Astrocyte (in vitro differentiated cells and primary cell): ENCODE measurements at places on chromosomes 4 and X. TPM values are rescaled to one million over a fixed set of nuclear protein-coding genes. Genes with fewer than 3 reads are reported as not detected.

Gene STBD1
- 7.2 and 9.7 TPM in 2 replicates for total RNA-seq

Gene HTN3
- not detected in 2 replicates for total RNA-seq

Gene UGDH
- 111 and 114 TPM in 2 replicates for total RNA-seq

Gene SSX4B
- not detected in 2 replicates for total RNA-seq

Gene MAML3
- total RNA-seq, result 8.1 and 10.2 TPM in 2 replicates

Gene SHROOM4
- 7.0 and 7.6 TPM in 2 replicates for total RNA-seq

Gene PCDH18
- 4.6 and 4.9 TPM in 2 replicates for total RNA-seq

Gene TMEM187
- 8.6 and 10.6 TPM in 2 replicates for total RNA-seq

Gene CLDN2
- 0.77 and 2.0 TPM in 2 replicates for total RNA-seq

Gene PPEF2
- not detected in 2 replicates for total RNA-seq

Gene F8A2
- total RNA-seq, result not detected in 2 replicates

Gene CSN1S1
- not detected in 2 replicates for total RNA-seq

Gene SOWAHB
- total RNA-seq, result 6.2 and 6.8 TPM in 2 replicates

Gene TLR2
- total RNA-seq, result 0.79 and 1.2 TPM in 2 replicates

Gene ZXDA
- 1.6 and 1.8 TPM in 2 replicates for total RNA-seq

Gene GRIA2
- total RNA-seq, result not detected in 2 replicates

Gene CSAG2
- total RNA-seq, result not detected in 2 replicates

Gene NUDT11
- 9.9 and 12.7 TPM in 2 replicates for total RNA-seq

Gene SHROOM3
- total RNA-seq, result 50.9 and 64.6 TPM in 2 replicates

Gene CFAP299
- not detected in 2 replicates for total RNA-seq

Gene TBC1D8B
- 12.1 and 13.7 TPM in 2 replicates for total RNA-seq

Gene PDGFC
- total RNA-seq, result 167 and 188 TPM in 2 replicates

Gene KLF8
- total RNA-seq, result 5.7 and 6.8 TPM in 2 replicates

Gene PDGFRA
- 9.2 and 12.6 TPM in 2 replicates for total RNA-seq

Gene CLNK
- total RNA-seq, result not detected in 2 replicates

Gene GPRIN3
- 2.6 and 6.9 TPM in 2 replicates for total RNA-seq

Gene MAGEA12
- total RNA-seq, result 0.62 and 0.98 TPM in 2 replicates

Gene TRIM75
- total RNA-seq, result not detected in 2 replicates

Gene FGFBP2
- not detected in 2 replicates for total RNA-seq

Gene GPR143
- 1.8 and 3.0 TPM in 2 replicates for total RNA-seq

Gene ZNF718
- 6.8 and 7.7 TPM in 2 replicates for total RNA-seq

Gene STOX2
- 2.5 and 2.6 TPM in 2 replicates for total RNA-seq

Gene AMOT
- 16.7 and 36.9 TPM in 2 replicates for total RNA-seq

Gene RIBC1
- 0.34 and 0.46 TPM in 2 replicates for total RNA-seq

Gene MAGEB6
- not detected in 2 replicates for total RNA-seq

Gene CT83
- total RNA-seq, result not detected in 2 replicates

Gene ENOX2
- total RNA-seq, result 9.4 and 11.1 TPM in 2 replicates

Gene NALF2
- total RNA-seq, result 1.4 and 2.0 TPM in 2 replicates

Gene PIR
- 5.0 and 5.5 TPM in 2 replicates for total RNA-seq

Gene PDLIM3
- 28.5 and 30.7 TPM in 2 replicates for total RNA-seq

Gene GAGE12J
- total RNA-seq, result not detected in 2 replicates

Gene CORIN
- total RNA-seq, result 0.20 and 0.31 TPM in 2 replicates

Gene SERTM2
- 0.12 and 0.23 TPM in 2 replicates for total RNA-seq
